ENCODE measurements at places on chromosomes 3 and 15.

DNA sequence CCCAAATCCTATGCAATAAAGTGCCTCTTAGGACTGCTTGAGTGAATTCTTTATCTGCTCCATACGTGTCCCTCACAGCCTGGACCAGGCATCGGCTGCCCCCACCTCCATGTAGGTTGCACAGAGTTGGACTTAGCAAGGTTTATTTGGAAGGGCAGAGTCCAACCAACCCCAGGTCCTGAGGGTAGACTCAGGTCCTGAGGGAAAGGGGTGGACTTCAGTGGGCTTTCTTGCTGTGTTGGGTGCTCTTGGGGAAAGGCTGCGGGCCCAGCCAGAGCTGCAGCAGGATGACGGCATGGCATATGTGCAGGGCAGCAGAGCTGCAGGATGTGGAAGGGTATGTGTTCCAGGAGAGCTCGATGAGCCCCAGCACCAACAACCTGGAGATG lies 6.5 kb downstream of the ALG3 start:
- DNase-seq = no peak

GRCh38 chr3:48681541-48681880 lies 4.2 kb downstream of the NCKIPSD start:
- no peak for DNase-seq

DNA sequence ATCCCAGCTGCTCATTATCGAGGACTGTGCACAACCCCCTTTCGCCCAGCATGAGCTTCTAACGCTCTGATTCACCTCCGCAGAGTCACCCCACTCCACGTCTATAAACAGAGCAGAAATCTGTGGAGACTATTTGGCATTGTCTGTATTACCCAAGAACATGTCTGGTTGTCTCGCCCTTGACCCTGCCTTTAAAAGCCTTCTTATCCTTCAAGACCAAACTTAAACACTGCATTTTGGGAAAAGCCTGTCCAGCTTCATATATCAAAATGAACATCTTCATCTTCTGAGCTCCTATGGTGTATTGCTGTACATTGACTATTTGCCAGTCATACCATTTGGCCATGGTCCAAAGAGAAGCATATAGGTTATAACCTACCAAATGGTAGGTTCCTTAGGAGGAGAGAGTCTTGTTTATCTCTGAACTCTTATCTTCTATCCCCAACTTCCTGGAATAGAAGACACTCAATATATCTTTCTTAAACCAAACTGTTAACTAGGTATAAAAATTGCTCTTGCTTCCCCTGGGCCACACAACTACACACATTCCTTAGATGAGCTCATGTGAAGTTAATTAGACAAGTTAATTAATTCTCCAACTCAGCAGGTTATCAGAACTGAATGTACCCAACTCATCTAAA lies 90.1 kb downstream of the FBN1 start:
- DNase-seq = no peak

DNA sequence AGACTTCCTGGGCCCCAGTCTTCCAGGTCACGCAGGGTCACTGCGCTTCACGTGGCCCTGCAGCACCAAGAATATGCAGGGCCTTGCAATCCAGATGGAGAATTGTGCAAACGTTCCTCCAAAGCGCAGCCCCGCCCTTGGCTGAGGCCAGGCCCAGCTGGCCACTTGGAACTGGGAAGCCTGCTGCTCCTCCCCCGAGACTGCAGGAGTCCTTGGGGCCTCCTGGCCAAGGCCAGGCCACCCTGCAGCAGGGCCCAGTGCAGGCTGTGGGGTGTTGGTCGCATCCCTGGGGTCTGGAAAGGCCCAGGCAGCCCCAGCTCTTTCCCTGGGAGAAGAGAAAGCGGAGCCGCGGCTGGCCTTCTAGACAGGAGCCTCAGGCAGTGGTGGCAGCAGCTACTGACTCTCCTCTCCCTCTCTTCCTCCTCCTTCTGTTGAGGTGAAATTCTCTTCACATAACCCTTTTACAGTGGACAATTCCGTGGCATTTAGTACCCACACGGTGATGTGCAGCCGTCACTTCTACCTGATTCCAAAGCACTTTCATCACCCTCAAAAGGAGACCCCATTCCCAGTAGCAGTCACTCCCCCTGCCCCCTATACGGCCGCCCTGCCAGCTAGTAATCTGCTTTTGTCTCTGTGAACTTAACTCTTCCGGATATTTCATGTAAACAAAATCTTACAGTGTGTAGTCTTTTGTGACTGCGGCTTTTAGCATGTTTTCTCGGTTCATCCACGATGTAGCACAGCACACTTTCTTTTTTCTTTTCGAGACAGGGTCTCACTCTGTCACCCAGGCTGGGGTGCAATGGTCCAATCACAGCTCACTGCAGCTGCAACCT lies 103.9 kb downstream of the TMEM266 start:
- no peak for DNase-seq

- DNase-seq = no peak
These were observed 106.2 kb downstream of the XXYLT1 start for GRCh38 chr3:195164573-195165264.

DNA sequence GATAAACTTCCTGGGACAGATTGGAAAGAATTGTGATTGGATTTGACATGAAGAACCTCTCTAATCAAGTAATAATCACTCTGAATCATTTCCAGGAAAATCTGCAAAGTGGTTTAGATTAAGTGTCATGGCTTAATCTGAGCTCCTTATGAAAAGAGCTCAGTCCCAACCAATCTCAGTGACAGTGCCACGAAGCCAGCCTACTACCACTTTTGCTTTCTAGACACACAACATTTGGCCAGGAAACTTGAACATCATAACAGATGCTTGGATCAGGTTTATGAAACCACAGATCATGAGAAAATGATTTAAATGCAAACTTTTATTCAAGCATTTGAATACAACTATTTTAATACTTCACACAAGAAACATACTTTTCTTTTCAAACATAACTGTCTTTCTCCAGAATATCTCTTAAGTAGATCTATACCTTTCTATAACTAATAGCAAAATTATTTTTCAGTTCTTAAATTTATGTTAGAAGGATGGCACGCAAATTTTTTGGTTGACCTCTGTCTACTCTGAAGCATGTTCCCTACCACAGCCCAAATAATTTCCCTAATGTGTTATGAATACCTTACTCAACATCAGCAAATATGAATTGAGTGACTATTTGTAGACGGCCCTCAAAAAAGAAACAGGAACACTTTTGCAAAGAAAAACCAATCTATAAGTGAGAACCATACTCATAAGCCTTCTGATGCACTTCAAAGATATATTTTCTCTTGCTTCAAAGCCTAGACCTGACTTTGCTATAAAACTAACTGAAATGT lies 495.0 kb upstream of the ZNF385D start:
- DNase-seq = no peak

DNA sequence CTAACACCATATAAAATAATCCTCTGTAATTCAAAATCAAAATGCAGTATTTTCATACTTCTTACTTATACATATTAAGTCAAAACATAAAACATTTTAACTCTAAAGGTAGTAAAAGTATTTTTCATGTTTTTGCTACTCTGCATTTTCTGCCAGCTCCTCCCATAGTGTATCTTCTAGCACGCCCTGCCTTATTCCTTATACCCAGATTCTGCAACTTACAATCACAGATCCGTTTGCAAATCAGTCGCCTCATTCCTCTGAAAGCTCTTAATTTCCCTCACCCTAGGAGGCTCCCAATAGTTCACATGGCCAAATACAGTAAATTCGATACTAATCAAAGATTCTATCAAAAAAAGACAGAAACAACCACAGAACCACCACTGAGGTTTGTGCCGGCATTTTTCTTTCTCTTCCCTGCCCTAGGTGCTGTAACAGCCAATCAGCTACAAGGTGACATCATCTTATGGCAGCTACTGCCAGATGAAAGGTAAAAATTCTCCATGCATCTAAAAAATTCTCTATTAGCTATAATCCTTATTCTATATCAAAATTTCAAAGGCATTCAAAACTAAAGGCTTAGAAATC lies 72.9 kb downstream of the CLASP2 start:
- no peak for DNase-seq

All from mesenteric fat pad (tissue), 1 donor.